Stimulated activated CD4-positive, alpha-beta T cell treated with anti-CD3 and anti-CD28 coated beads, Interleukin-12 subunit alpha, Interleukin-12 subunit beta, amount 100 ng/mL, for 24 hours (primary cell): ENCODE measurements at places on chromosomes 5 and 9.

- DNase-seq, result no peak
Measured at GRCh38 chr5:6039111-6039510, 339.2 kb downstream of the MED10 start.

GRCh38 chr5:80122579-80122978 is 87.4 kb downstream of the THBS4 start:
- no peak for DNase-seq

GRCh38 chr9:96202971-96203780 is 98.8 kb downstream of the HSD17B3 start:
- no peak for DNase-seq

GRCh38 chr5:16881251-16881650 is 54.8 kb downstream of the MYO10 start:
- no peak for DNase-seq

DNA sequence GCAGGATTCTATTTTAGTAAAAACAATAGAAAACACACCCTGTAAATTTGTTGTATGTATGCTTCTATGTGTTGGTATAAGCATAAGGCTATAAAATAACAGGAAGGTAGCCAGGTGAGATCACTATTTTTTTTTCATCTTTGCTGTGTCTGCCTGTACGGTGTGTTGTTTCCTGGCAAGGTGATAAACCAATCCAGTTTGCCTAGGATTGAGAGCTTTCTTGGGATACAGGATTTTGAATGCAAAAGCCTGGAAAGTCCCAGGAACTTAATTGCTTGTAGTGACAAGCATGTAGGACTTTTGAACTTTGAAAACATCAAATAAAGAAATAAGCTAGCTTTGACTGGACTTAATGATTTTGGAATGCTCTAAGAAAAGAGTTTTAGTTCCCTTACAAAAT is 83.3 kb upstream of the RORB start:
- DNase-seq, result no peak

- no peak for DNase-seq
Measured at GRCh38 chr9:95733741-95734666, 141.5 kb upstream of the ERCC6L2 start.

DNA sequence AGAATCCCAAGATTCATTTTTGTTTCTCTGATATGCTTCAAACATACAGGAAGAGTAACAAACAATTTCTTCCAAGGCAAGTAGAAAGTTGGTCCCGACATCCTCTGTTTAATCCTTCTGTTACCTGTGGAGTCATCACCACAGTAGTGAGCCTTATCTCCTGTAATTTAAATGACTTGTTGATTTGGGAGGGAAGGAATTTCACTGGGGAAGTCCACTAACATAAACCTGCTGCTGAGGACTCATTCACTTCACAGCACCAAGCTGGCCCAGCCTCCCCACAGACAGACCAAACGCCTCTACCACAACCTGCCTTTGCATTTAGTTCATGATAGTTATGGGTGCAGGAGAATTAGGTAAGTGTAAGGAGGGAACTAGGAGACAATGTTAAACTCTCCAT is 63.2 kb downstream of the PRKACG start:
- DNase-seq, result no peak

GRCh38 chr5:17743580-17744435 is 109.5 kb downstream of the TAF11L14 start:
- no peak for DNase-seq

DNA sequence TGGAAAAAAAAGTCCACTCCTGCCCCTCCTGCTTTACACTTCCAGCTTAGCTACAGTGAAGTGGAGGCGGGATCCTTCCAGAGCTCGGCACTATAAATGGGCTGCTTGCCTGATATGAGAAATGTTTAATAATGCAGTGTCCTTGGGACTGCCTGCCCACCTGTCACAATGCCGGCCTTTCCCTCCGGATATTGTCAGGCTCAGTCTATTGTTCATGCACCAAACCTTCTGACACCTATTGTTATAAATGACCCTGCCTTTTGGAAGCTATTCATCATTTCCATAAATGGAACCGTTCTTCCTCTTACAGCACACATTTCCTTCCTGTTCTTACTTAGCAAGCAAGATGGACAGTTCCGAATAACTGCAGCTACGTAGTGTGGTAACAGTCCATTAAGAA is 146.3 kb downstream of the DMAC1 start:
- DNase-seq, result no peak

DNA sequence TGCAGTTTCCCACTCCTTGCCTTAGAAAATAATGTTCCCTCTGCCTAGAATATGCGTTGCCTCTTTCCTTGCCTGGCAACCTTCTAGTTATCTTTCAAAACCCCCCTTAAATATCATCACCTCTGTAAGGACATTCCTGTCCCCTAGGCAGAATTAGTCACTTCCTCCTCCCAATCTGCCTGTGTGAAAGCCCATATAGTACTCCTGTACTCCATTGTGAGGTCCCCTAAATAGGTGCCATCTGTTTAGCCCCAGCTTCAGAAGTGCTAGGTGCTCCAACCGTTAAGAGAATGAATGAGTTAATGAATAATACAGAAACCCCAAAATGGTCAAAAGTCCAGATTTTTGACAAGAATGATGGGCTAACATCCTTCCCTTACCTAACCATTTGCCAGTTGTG is 181.4 kb downstream of the GDNF start:
- DNase-seq, result no peak

DNA sequence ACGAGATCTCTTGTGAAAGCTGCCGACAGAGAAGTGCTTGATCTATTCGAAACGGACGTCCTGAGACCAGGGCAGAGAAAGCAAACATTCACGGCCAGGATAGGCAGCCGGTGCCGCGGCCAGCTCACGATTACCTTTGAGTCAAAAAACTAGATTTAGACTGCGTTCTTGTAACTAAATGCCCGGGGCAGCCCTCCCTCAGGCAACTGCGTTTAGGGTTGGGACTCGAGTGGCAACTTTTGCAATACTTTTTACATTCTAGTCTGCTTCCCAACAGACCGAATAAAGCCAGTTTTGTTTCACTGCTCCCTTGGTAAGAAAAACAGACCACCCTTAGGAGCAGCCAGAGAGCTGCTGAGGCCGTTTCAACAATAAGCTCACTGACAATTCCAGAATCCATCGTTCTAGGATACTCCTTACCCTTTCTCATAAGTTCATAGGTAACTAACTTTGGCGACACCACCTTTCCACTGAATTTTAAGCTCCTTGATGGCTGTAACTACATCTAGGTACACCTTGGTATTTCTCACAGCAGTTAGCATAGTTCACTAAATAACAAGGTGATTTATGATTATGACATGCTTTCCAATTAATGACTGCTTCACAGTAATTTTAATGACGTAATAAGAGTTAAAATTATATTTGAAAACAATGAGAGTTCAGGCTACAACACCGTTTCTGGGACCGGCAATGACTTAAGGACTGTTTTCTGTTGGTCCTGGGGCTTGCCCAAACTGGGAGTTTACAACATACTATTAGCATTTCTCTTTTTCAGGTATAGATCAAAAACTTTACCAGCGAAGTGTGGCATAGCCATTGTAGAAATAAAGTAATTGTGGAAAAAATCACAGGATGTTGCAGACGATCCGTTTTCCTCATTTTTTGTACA is 899 bp upstream of the RAPGEF6 start:
- no peak for DNase-seq

DNA sequence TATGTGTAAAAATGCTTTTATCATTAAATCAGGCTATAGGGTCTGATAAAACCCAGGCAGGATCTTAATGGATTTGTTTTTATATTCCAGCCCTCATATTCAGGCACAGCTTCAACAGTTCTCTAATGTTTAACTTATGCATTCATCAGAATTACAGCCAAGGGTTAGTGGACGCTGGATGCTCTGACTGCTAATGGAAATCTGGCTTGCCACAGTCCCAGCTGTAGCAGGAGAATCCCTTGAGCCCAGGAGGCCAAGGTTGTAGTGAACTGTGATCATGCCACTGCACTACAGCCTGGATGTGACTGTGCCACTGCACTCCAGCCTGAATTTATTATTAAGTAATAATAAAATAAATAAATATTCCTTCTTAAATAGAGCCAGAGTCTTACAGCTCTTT is 98.0 kb downstream of the SLC25A46 start:
- DNase-seq, result no peak

- no peak for DNase-seq
Measured at GRCh38 chr5:95537501-95537900, 17.3 kb downstream of the SKIC3 start.

DNA sequence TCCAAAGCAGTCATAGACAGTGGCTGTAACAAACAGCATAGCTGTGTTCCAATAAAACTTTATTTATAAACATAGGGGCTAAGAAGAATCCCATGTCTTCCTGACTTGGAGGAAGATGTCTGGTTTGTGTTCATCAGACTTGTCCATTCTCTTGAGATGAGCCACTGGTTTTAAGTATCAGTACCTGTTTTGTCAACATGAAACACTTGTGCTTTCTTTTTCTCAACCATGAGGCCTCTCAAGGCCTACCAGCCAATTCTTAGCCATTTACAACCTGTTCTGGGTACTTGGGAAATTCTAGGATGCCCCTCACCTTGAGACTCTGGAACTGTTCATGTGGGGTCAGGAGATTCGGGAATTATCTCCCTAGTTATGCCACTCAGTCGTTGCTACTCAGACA is 154.3 kb upstream of the PPP1R2B start:
- DNase-seq, result no peak

- DNase-seq, result no peak
Measured at GRCh38 chr5:130715541-130715940, 449.5 kb downstream of the HINT1 start.

- DNase-seq, result no peak
Measured at GRCh38 chr5:64773533-64773932, 4.8 kb downstream of the CWC27 start.

DNA sequence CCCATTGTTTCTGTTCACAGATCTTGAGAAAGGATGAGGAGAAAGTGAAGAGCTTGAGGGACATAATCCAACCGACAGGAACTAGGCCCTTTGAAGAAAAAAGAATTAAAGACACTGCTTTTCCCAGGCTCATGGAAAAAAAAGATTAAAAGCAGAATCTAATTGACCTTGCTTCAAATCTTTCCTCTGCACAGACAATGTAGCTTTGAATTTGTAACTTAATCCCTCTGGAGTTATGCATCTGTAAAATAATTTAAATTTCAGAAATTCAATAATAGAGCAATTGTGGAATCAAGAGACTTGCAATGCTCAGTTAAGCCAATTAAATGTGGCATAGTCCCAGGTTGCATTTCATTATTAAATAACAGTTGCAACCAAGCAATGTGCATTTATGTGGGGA is 64.6 kb downstream of the SVEP1 start:
- DNase-seq, result no peak

GRCh38 chr9:504921-505740 is 290.5 kb downstream of the DOCK8 start:
- no peak for DNase-seq

DNA sequence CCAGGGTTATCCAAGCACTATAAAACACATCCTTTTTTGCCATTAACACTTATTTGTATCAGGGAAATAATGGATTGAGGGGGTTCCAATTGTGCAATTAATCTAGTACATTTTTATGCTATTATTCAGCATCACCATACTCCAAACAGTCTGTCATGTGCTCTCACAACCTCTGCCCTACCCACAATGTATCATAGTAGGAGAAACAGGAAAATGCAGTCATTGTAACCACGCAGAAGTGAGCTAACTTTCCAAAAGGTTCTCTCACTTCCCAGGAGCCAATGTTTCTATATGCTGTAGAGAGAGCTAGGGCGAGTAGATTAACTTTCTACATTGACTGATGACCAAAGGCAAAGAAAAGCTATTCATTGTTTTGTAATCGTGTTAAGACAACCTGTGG is 29.8 kb downstream of the DAB2 start:
- no peak for DNase-seq

DNA sequence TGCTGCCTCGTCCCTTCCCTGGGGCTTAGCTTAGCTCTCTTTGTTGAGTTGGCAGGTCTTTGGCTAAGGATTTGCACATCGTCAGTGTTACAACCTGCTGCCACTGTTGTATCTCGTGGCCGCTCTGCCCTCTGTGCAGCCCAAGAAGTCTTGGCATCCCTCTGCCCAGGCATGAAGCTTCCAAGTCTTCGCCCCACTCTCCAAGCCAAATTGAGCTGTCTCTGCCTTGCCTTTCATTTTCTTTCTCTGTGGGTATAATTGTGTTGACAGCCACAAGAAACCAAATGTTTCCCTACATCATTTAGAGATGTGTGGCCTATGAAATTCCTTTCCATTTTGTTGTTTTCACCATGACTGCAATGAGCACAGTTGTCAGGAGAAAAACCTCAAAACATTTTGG is 29.6 kb upstream of the MED27 start:
- no peak for DNase-seq

GRCh38 chr5:122259995-122260394 is 52.0 kb upstream of the SNCAIP start:
- DNase-seq, result no peak

DNA sequence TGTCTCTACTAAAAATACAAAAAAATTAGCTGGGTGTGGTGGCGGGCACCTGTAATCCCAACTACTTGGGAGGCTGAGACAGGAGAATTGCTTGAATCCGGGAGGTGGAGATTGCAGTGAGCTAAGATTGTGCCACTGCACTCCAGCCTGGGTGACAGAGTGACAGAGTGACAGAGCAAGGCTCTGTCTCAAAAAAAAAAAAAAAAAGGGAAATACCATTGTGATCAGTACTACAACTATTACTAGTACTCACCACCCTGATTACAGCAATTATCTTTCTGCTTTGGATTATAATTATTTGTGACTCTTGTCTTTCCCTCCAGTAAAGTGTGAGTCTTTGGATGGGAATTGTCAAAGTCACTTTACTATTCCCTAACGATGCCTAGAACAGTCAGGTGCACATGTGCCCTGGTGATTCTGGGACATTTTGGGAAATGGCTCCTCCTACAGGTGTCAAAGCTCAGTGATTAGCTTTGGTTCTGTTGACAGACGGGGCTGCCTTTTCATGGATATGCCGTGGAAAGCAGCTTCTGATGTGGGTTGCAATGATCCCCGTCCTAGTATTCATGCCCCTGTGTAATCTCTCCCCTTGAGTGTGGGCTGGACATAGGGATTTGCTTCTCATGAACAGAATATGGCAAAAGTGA is 31.8 kb upstream of the FRRS1L start:
- no peak for DNase-seq

- no peak for DNase-seq
Measured at GRCh38 chr5:88880201-88880600, 2.8 kb downstream of the MEF2C start.

DNA sequence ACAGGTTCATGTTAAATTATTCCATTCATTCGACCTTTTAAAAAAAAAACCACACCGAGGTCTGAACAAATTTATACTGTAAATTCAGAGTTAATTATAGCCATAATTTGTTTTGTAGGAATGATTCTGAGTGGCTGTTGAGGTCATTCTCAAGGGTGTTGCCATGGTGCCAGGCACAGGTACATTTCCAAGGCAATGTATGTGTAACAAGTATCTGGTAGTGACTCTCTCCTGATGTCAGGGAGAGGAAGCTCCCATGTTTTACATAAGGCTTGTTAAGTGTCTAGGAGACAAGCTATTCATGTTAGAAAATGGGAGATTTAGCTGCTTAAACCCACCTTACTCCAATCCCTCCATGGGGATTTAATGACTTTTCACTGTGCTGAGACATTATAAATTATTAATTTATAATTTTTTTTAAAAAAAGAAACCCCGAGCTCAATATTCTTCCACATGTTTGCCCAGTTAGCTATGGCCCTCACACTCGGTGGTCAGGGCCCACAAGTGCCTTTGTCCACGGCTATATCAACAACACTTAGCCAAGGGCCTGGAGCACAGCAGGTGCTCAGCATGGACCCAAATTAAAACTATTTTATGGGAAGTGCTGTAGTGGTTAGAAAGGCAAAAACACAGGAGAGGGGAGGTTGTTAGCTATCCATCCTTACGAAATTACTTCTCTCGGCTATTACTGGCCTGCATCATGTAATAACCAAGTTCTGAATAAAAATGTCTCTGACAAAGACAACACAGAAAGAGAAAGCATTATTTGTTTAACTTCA is 154.6 kb upstream of the GNA14 start:
- no peak for DNase-seq

- DNase-seq, result no peak
Measured at GRCh38 chr9:5620494-5620893, 8.4 kb upstream of the RIC1 start.
